Thymus (tissue), 14 donors: ENCODE measurements at places on chromosomes 7 and 10. TPM values are rescaled to one million over a fixed set of nuclear protein-coding genes. Genes with fewer than 3 reads are reported as not detected.
A peak's percentile ranks its signal among the peaks of the same experiment; 100 is the strongest.

GRCh38 chr7:117937049-117937752 lies 64.0 kb upstream of the CTTNBP2 start:
- no peak overlapping the region for H3K4me3 ChIP-seq
- H3K36me3 ChIP-seq: no peaks in the 10 kb centered on the region
- DNase-seq: no peak
- no peaks in the 10 kb centered on the region for H3K27me3 ChIP-seq

DNA sequence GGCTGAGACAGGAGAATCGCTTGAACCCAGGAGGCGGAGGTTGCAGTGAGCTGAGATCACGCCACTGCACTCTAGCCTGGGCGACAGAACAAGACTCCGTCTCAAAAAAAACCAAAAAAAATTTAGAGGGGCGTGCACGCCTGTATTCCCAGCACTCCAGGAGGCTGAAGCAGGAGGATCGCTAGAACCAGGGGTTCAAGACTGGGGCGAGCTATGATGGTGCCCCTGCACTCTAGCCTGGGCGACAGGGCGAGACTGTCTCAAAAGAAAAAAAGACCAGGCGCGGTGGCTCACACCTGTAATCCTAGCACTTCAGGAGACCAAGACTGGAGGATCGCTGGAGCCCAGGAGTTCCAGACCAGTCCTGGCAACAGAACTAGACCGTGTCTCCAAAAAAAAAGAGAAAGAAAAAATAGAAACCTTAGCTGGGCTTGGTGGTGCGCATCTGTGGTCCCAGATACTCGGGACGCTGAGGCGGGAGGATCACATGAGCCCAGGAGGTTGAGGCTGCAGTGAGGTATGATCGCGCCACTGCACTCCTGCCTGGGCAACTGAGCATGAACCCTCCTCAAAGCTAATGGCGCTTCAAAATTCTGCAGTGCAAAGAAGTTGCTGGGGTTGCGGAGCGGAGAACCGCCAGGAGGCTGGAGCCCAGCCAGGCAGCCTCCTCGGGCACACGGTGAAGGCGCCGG lies 382 bp upstream of the MBLAC1 start:
- DNase-seq: no peak
- H3K36me3 ChIP-seq: peaks cover 9% of the 10 kb centered on the region
- peak overlapping the region; percentile 71 for H3K4me3 ChIP-seq
- no peaks in the 10 kb centered on the region for H3K27me3 ChIP-seq
- H3K27ac ChIP-seq: peak overlapping the region; percentile 95

DNA sequence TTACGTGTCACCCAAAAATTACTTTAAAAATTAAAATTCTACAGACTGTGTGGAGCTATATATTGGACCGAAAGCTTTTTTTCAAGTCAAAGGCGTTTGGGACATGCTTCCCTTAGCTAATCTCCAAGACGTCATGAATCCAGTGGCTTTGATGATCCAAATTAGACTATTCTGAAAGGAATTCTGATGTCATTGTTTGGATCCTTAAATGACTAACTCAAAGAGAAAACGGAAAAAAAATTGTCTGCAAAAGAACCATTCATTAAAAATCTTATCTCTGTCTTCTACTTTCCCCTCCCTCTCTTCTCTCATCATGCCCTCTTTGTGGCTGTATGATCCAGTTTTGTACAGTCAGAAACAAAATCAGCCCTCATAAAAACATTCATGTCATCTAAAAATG lies 161.8 kb downstream of the ETV1 start:
- H3K4me1 ChIP-seq: no peaks in the 10 kb centered on the region
- no peak overlapping the region for H3K27ac ChIP-seq
- no peak for DNase-seq
- no peaks in the 10 kb centered on the region for H3K27me3 ChIP-seq
- H3K4me3 ChIP-seq: no peak overlapping the region

GRCh38 chr7:83077328-83077727 lies 85.4 kb downstream of the PCLO start:
- H3K27me3 ChIP-seq: no peaks in the 10 kb centered on the region
- no peak overlapping the region for H3K4me3 ChIP-seq
- no peak for DNase-seq
- no peaks in the 10 kb centered on the region for H3K36me3 ChIP-seq
- H3K4me1 ChIP-seq: no peaks in the 10 kb centered on the region
- H3K27ac ChIP-seq: no peak overlapping the region

DNA sequence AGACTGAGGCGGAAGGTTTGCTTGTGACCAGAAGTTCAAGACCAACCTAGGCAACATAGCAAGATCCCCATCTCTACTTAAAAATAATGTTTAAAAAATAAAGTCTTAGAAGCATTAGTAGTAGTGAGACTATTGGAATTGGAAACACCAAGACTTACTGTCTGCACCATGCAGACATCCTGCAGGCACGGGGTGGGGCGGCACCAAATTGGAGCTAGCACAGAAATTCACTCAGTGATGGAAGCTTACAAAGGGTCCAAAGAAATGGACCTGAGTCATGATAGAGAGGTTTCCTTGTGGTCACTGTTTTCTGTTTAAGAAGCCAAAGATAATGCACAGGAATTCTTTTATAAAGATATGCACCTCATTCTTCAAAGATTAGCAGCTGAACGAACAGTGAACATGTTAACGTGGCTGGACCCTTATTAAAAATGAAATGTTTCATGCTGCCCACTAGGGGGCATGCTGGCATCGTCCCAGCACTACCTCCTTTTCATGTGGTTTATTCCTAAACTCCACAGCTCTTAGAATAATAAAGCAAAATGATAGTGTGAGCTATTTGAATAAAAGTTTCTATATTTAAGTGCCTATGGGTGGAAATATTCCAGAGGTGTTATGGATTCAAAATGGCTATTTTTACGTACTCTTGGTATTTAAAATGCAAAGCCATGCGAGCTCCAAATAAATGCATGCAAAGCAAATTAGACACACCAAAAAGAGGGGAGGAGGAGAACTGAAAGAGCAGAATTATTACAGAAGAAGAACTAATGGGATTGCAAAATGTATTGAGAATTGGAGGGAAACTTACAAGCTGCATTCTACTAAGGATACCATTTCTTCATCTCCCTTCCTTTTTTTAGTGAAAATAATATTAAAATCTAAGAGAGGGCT lies 28.6 kb downstream of the PDSS1 start:
- H3K36me3 ChIP-seq: peaks cover 73% of the 10 kb centered on the region
- no peak overlapping the region for H3K27ac ChIP-seq
- H3K27me3 ChIP-seq: no peaks in the 10 kb centered on the region
- H3K4me3 ChIP-seq: no peak overlapping the region
- DNase-seq: peak; percentile 53
- H3K4me1 ChIP-seq: no peaks in the 10 kb centered on the region

DNA sequence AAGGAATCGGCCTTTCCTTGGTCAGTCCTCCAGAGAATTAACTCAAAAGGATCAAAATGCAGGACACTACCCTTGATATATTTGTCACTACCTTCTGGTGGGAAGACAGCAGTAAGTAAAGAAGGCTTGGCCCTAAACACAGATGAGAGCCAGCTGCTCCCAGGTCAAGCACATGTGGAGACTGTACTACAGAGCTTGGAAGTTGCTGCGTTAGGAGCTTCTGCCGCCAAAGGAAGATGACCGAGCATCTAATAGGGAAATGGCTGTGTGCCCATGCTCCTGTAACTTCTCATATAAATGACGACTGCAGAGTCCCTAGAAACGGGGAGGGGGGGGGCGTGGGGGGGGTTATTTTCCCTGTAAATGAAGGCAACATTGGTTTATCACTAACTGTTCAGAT lies 59.0 kb downstream of the PODXL start:
- H3K4me1 ChIP-seq: peaks cover 10% of the 10 kb centered on the region
- peaks cover 12% of the 10 kb centered on the region for H3K36me3 ChIP-seq
- H3K27me3 ChIP-seq: no peaks in the 10 kb centered on the region
- no peak overlapping the region for H3K4me3 ChIP-seq
- no peak overlapping the region for H3K27ac ChIP-seq

- no peak overlapping the region for H3K27ac ChIP-seq
- peak; percentile 23 for DNase-seq
- no peaks in the 10 kb centered on the region for H3K27me3 ChIP-seq
Observed at GRCh38 chr7:27921081-27921836, 181.3 kb downstream of the TAX1BP1 start.

DNA sequence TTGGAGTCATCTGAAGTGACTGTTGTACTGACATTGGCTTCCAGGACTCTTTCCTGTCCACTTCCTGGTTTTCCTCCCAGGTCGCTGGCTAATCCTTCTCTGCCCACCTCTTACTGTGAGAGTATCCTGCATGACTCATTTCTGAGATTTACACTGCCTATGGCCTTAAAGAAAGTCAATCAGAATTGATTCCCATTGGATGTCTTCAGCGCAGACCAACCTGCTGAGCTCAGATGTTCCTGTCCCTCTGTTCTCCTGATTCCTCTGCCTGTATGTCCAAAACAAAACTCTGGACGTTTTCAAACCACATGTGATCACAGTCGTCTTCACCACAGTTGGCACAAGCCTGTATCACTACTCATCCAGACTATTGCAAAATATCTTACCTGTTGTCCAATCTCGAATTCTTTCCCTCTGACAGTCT lies 262.1 kb downstream of the CREB5 start:
- H3K36me3 ChIP-seq: no peaks in the 10 kb centered on the region
- no peaks in the 10 kb centered on the region for H3K27me3 ChIP-seq
- no peak for DNase-seq
- H3K27ac ChIP-seq: no peak overlapping the region

DNA sequence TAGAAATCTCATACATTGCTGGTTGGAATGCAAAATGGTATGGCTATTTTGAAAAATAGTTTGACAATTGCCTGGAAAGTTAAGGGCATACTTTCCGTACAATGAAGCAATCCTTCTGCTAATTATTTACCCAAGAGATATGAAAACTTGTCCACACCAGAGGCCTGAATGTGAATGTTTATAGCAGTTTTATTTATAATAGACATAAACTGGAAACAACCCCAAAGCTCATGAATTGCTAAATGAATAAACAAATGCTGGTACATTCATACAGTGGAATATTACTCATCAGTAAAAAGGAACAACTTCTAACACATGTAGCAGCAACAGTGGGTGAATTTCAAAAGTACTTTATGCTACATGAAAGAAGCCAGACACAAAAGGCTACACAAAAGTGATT lies 42.7 kb downstream of the MMRN2 start:
- H3K27ac ChIP-seq: no peak overlapping the region
- DNase-seq: no peak
- no peaks in the 10 kb centered on the region for H3K36me3 ChIP-seq
- H3K4me3 ChIP-seq: no peak overlapping the region
- H3K27me3 ChIP-seq: no peaks in the 10 kb centered on the region

- H3K4me1 ChIP-seq: no peaks in the 10 kb centered on the region
- no peak overlapping the region for H3K27ac ChIP-seq
- H3K4me3 ChIP-seq: no peak overlapping the region
- H3K27me3 ChIP-seq: no peaks in the 10 kb centered on the region
- no peak for DNase-seq
Observed at GRCh38 chr7:101728128-101728527, 89.3 kb upstream of the CUX1 start.

GRCh38 chr7:81128011-81128410 lies 209.2 kb upstream of the SEMA3C start:
- no peak for DNase-seq
- no peaks in the 10 kb centered on the region for H3K4me1 ChIP-seq
- no peaks in the 10 kb centered on the region for H3K27me3 ChIP-seq
- H3K27ac ChIP-seq: no peak overlapping the region
- H3K36me3 ChIP-seq: no peaks in the 10 kb centered on the region

DNA sequence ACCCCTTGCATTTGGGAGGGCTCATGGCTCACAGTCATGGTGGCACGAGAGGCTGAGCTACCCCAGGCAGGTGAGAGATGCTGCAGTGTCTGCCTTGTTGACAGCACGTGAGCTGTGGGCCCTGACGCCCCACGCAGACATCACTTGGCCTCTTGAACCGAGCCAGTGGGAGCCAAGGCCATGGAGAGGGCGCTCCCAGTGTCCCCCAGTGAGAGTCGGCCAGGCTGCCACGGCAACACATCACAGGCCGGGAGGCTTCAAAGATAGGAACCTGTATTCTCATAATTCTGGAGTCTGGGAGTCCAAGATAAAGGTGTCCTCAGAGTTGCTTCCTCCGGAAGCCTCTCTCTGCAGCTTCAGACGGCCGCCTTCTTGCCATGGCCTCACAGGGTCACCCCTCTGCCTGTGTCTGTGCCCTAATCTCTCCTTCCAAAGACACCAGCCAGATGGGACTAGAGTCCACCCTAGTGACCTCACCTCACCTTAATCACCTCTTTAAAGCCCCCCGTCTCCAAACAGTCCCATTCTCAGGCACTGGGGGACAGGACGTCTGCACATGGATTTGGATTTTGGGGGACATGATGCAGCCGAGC lies 119.6 kb downstream of the KLF6 start:
- no peaks in the 10 kb centered on the region for H3K36me3 ChIP-seq
- no peak overlapping the region for H3K4me3 ChIP-seq
- peaks cover 29% of the 10 kb centered on the region for H3K4me1 ChIP-seq
- no peak for DNase-seq
- H3K27ac ChIP-seq: no peak overlapping the region
- H3K27me3 ChIP-seq: no peaks in the 10 kb centered on the region

DNA sequence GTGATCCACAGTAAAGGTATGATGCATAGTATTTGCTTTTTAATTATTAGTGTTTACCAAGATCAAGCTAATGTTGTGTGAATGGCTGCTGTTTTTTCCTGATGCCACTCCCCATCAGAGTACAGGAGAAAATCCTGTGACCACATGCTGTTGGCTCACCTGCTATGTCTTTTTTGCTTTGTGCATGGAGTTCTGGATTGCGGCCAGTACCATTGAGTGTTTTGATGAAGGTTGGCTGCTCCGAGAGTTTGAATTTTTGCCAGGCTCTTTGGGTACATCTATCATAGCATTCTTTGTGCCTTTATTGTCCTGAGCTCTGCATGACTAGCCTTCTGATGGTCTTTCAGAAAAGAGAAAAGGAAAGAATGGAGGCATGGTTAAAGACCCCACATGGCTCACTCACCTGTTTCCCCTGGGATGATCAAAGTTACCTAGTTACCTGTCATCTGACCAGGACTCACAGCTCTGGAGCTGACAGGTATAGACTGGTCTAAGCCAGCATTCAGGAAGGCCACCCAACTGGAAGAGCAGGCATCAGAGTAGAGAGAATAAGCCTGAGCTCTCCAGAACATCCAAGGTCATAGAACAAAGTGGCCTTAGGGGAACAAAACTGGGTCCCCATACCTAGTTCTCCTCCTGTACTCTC lies 11.8 kb upstream of the SGPL1 start:
- H3K4me1 ChIP-seq: no peaks in the 10 kb centered on the region
- no peak overlapping the region for H3K27ac ChIP-seq

- no peak overlapping the region for H3K27ac ChIP-seq
- H3K4me1 ChIP-seq: no peaks in the 10 kb centered on the region
- H3K27me3 ChIP-seq: no peaks in the 10 kb centered on the region
- DNase-seq: no peak
- no peak overlapping the region for H3K4me3 ChIP-seq
- H3K36me3 ChIP-seq: no peaks in the 10 kb centered on the region
Observed at GRCh38 chr7:42024537-42024936, 212.5 kb downstream of the GLI3 start.

GRCh38 chr10:52615756-52616394 lies 156.7 kb downstream of the MBL2 start:
- H3K4me3 ChIP-seq: no peak overlapping the region
- no peak for DNase-seq
- H3K36me3 ChIP-seq: no peaks in the 10 kb centered on the region
- no peaks in the 10 kb centered on the region for H3K27me3 ChIP-seq
- H3K27ac ChIP-seq: no peak overlapping the region

- H3K4me1 ChIP-seq: no peaks in the 10 kb centered on the region
- H3K36me3 ChIP-seq: no peaks in the 10 kb centered on the region
- H3K27me3 ChIP-seq: no peaks in the 10 kb centered on the region
- no peak overlapping the region for H3K27ac ChIP-seq
- DNase-seq: no peak
Observed at GRCh38 chr10:110912374-110912773, 6.6 kb downstream of the BBIP1 start.

GRCh38 chr10:123150986-123151736 lies 3.0 kb upstream of the BUB3 start:
- peak overlapping the region; percentile 29 for H3K4me3 ChIP-seq
- no peak for DNase-seq
- peaks cover 74% of the 10 kb centered on the region for H3K27me3 ChIP-seq
- H3K4me1 ChIP-seq: peaks cover 30% of the 10 kb centered on the region
- no peaks in the 10 kb centered on the region for H3K36me3 ChIP-seq

The CASD1 gene
- polyA plus RNA-seq: 34.2 TPM

The ARHGAP22 gene
- 5.5 TPM for polyA plus RNA-seq
